Non-pigmented ciliary epithelial cell (primary cell): ENCODE measurements at places on chromosomes 4 and X.

DNA sequence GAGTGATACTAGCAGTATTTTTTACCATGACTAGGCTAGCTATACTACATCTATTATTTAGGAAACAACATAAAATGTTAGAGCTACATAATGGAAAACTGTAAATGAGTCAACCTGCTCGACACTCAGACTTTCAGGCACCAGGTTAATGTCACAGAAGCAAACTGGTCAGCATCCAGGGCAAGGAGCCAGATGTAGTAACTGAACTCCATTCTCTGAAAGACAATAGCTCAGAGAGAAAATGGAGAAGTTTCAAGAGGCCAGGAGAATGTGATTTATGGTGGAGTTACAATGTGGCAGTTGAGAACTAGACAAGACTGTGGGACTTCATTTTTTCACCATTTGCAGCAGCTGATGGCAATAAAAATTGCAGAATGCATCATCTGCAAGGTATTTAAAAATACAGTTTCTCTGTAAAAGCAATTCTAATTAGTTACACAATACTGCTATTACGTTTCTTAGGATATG is 342.7 kb upstream of the PABPC4L start:
- no peak for DNase-seq

DNA sequence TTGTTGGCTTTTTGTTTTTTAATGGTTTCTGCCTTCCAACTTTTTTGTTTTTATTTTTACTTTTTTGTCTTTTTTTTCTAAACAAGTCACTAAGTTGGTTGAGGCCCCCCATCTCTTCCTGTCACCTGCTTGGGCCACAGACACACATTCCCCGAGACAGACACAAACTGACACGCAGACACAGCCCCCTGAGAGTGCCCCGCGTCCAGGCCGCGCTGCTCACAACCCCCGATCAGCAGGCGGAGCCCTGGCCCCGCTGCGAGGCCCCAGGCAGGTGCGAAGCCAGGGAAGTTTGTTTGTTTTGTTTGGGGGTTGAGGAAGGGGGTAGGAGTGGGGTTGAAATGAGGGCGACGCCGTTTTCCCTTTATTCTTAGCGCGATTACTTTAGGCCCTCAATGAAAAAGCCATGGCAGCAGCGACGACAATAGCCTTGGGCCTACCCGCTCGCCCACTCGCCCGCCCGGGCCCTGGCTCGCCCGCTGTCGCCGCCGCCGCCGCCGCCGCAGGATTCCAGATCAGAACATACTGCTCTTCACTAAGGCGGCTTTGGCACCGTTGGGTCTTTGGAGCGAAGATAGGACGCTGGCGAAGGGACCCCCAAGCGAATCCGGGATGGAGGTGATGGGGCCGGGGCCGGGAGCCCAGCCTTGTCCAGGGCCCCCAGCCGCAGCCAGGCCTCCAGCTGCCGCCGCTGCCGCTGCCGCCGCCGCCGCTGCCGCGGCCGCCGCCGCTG is 3.1 kb downstream of the PHOX2B start:
- DNase-seq = no peak

GRCh38 chr4:153112041-153112441 is 92.2 kb upstream of the TRIM2 start:
- no peak for DNase-seq

DNA sequence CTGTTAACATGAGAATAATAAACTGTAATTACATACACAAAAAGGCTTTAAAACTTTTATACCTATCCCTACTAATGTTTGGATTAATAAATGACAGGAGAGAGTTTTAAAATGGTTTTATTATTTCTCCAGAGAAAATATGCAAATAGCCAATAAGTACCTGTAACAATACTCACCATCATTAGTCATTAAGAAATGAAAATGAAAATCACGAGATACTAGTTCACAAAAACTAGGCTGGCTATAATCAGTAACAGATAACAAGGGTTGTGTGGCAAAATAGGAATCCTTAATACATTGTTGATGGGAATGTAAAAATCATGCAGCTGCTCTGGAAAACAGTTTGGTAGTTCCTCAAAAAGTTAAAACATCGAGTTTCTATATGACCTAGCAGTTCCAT is 25.2 kb upstream of the AP1AR start:
- DNase-seq = no peak

GRCh38 chrX:37690119-37690518 is 4.5 kb downstream of the XK start:
- DNase-seq = no peak

- DNase-seq = no peak
Observed at GRCh38 chr4:176540814-176541213, 221.0 kb downstream of the SPCS3 start.

GRCh38 chrX:25028726-25029125 is 13.0 kb upstream of the ARX start:
- DNase-seq = peak; percentile 20

GRCh38 chrX:42695800-42696358 is 82.1 kb downstream of the PPP1R2C start:
- DNase-seq = no peak

GRCh38 chrX:79975605-79976004 is 38.9 kb upstream of the TBX22 start:
- DNase-seq = no peak

GRCh38 chr4:24131954-24132673 is 242.3 kb upstream of the PPARGC1A start:
- DNase-seq = no peak

GRCh38 chr4:87853108-87853507 is 20.3 kb downstream of the MEPE start:
- DNase-seq = no peak

DNA sequence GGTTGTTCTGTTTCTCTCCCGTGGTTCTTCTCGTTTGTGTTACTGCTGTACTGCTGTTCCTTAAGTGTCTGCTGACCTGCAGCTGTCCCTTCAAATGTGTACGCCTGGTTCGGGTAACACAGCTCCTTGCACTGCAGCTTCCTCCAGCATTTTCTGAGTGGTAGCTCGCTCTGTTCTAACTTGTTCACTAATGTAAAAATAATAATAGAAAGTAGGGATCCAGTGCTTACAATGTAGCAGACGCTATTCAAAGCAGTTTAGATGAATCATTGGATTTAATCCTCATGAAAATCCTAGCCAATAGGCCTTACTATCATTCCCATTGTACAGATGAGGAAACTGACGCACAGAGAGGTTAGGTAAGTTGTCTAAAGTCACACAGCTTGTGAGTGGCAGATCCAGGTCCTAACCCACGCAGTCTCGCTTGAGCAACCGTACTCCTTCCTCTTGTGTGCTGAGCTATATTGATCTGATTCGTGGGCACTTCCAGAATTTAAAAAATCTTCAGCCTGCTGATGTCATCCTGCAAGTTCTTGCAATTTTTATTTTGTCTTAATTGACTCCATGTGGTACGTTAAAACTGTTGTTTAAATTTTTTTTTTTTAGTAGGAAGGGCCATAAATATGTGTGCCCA is 448.2 kb upstream of the FAT1 start:
- DNase-seq = no peak

DNA sequence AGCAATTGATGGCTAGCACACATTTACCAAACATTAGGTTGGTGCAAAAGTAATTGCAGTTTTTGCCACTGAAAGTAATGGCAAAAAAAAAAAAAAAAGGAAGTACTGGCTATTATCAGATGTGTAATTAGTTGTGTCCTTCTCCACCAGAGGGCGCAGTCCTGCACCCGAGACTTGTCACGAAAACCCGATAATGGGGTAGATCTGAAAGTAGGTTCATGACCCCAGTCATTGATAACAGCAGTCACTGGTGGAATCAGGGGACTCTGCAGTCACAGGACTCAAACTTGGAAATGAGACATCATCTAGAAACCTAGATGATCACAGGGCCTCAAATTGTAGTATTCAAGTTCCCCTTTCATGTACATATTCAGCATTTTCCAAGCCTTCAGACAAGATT is 13.1 kb upstream of the ACOT9 start:
- DNase-seq = no peak

DNA sequence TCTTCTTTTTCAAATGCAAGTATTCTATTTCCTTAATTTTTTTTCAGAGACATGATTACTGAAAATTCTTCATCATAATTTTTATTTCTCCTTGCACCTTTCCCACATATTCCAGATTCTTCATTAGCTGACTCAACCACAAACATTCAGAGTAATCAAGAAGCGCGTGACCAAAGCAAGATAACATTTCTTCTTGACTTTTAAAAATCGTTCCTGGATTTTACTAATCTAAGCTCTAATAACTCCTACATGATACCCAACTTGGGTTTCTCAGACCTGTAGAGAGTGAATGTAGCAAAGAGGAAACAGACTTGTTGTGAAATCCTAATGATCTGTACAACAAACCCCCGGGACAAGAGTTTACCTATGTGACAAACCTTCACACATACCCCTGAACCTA is 615.0 kb downstream of the TMA16 start:
- no peak for DNase-seq

- no peak for DNase-seq
Observed at GRCh38 chr4:27692868-27693634, 832.4 kb downstream of the STIM2 start.

GRCh38 chr4:71769434-71769833 is 14.4 kb downstream of the GC start:
- no peak for DNase-seq

- no peak for DNase-seq
Observed at GRCh38 chr4:92528541-92528940, 224.8 kb downstream of the GRID2 start.

DNA sequence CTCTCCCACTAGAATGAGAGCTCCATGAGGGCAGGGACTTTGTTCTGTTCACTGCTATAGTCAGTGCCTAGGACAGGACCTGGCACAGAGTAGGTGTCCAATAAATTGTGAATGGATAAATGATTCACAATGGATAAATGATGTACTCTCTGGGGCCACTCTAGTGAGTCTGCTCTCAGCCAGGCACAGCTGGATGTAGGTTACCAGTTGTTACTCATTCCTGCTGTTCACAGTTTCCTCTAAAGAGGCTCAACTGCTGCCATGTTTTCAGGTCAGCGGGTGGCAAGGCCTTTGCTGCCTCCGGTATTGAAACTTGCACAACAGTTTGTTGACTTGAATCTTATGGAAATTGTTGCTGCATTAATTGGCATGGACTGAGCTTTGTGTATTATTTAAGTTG is 99.1 kb downstream of the NHSL2 start:
- DNase-seq = no peak
